ENCODE measurements at places on chromosomes 12 and 14.
A peak's percentile ranks its signal among the peaks of the same experiment; 100 is the strongest.

DNA sequence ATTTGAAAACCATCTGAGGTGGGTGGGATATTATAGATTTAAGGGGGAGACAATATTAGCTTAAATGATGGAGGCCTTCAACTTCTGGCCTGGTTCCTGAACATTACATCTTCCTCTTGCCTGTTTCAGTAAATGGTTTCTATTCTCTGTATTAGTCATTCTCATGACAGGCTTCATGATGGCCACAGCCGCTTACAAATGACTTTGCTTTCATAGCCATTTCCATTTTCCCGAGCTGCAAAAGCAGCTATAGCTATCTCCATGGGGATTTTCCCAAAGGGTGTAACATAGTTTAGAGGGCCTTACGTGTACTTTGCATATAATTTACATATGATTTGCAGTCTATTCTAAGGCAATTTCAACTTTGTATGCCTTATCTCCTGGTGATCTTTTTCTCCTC is 121.8 kb downstream of the NRXN3 start:
- no peak for DNase-seq

DNA sequence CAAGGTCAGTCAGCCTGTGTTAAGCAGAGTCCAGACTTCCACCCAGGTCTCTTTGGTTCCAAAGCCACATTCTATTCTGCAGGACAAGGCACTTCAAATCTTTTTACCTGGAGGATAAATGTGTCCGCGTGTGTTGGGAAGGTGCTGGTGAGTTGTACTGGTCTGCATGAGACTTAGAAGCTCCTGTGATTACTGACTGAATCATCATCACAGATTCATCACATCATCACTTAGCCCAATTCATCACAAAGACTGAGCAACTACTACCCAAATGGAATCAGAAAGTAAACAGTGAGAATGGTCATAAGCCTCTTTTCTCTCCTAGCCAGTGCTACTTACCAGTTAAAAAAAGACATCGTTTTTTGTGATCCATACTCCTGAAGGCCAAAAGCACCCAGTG is 5.3 kb downstream of the SLC15A5 start:
- no peak for DNase-seq

DNA sequence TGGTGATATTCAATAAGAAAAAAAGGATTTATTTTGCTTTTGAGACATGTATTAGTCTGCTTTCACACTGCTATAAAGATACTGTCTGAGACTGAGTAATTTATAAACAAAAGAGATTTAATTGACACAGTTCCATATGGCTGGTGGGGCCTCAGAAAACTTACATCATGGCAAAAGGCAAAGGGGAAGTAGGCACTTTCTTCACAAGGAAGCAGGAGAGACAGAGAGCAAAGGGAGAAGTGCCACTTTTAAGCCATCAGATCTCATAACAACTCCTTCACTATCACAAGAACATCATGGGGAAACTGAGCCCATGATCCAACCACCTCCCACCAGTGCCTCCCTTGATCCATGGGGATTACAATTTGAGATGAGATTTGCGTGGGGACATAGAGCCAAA is 43.9 kb downstream of the BHLHE41 start:
- no peak for DNase-seq

- peak; percentile 18 for DNase-seq
Observed at GRCh38 chr14:91511043-91511383, 903 bp upstream of the PPP4R3A start.

- no peak for DNase-seq
Observed at GRCh38 chr14:65864984-65865383, 452.5 kb downstream of the FUT8 start.

GRCh38 chr12:13668880-13669279 is 312.5 kb downstream of the GRIN2B start:
- DNase-seq, result no peak

- DNase-seq, result no peak
Observed at GRCh38 chr12:50251619-50252252, 31.6 kb downstream of the LIMA1 start.

Measured in neuronal stem cell (in vitro differentiated cells).